ENCODE measurements at places on chromosomes 2 and 18.

- no peak for DNase-seq
Measured at GRCh38 chr2:200430017-200430416, 79.9 kb downstream of the KCTD18 start.

DNA sequence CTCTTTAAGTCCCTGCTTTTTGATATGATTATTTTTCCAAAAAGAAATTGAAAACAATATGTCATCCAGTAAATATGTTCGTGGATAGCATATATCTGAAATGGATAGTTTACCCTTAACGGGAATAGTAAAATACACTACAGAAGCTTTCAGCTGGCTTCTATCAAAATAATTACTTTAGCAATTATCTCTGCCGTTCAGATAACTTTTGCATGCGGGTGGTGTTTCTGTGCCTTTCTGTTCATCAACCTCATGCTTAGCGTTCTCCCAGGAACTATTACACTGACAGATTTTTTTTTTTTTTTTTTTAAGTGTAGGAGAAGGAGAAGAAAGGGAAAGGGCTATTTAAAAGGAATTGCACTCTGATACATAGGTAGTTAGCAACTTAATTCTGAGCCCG lies 53.6 kb downstream of the TSHZ1 start:
- no peak for DNase-seq

DNA sequence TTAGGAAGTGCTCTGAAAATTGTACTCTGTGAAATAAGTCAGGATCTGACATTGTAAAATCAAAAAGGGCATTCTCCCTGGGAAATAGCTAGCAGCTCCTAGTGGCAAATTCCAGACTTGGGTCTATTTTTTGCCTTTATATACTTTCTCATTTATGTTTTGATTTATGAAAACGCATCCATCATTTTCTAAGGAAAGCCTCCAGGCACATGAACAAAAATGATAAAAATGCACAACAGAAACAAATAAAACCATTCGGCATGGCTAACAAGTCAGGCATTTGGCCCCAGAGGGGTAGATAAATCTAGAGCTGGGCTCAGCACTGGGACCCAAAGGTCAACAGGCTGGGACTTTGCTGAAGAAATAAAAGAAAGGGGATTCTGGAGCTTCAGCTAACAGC lies 167.0 kb downstream of the BCL11A start:
- no peak for DNase-seq

DNA sequence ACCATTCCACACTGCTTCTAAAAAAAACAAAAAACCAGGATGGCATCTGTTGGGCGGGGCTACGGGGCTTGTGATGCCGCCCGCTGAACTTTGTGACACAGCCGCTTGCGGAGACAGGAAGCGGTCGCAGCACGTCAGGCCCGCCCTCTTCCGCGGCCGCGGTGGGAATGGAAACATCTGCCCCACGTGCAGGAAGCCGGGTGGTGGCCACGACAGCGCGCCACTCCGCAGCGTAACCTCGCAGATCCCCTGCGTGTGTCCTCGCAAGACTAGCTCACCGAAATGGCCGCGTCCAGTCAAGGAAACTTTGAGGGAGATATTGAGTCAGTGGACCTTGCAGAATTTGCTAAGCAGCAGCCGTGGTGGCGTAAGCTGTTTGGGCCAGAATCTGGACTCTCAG lies 168.5 kb downstream of the SUCLG1 start:
- no peak for DNase-seq

- no peak for DNase-seq
Measured at GRCh38 chr2:226578373-226578772, 221.2 kb downstream of the IRS1 start.

DNA sequence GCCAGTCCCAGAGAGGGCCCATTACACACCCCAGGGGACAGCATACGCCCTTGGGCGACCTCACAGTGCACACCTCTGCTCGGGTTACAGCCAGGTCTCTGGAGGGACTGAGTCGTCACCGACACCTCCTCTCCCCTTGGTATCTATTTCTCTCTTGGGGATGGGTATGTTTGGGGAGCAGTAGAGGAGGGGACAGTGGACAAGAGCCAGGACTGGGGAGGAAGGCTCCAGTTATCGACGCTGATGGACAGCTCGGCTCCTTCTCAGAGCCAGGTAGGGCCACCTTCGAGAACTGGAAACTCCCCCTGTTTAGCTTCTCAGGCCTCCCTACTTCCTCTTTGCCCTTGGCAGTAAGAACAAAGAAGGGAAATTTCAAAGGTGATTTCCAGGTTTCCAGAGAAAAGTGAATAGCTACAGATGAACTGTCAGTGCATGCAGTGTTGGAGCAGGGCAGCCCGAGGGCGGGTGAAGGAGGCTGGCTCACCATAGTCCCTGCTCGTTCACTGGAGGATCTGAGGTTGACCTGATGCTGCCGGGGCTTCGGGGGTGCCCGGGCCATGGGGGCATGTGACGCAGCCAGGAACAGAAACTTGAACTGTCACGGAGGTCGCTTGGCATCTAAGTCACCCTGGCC lies 4.4 kb upstream of the SEMA4C start:
- no peak for DNase-seq

- DNase-seq, result no peak
Measured at GRCh38 chr2:121709776-121710469, 26.8 kb downstream of the NIFK start.

DNA sequence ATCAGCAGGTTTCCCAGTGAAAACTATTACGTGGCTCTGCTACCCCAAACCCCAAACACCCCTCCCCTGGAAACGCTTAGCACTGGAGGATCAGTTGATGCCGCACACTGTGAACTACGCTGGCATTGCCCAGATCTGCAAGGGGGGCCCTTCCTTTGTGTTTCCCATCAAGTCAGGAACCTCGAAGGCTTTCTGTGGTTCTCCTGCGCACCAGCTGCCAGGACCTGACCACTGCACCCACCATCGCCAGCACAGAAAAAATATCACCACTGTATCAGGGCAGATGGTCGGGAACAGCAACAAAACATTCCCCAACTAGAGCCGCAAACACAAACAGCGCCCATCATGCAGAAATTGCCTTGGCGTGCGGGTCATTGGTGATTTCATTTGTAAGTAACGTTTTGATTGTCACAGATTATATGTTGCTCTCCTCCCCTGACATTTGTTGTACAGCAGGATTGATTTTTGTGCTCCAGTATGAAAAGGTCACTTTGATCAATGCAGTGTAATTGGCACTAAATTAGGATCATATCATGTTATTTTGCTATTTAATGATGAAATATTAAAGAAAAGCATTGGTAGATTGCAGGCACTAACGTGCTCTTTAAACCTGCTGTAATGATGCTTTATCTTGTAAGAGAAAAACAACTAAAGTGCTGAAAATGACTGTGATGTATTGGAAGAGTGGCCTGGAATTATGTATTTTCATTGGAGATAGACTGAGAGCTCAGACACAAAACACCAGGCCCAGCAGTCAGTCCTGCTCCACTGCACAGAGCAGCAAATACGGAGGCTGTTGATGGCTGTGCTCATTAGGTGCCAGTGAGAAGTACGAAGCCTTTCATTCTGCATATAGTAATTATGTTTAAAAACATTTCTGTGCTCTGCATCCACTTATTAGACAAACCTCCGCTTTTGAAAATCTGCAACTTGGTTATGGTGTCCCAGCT lies 833.2 kb upstream of the SALL3 start:
- no peak for DNase-seq

DNA sequence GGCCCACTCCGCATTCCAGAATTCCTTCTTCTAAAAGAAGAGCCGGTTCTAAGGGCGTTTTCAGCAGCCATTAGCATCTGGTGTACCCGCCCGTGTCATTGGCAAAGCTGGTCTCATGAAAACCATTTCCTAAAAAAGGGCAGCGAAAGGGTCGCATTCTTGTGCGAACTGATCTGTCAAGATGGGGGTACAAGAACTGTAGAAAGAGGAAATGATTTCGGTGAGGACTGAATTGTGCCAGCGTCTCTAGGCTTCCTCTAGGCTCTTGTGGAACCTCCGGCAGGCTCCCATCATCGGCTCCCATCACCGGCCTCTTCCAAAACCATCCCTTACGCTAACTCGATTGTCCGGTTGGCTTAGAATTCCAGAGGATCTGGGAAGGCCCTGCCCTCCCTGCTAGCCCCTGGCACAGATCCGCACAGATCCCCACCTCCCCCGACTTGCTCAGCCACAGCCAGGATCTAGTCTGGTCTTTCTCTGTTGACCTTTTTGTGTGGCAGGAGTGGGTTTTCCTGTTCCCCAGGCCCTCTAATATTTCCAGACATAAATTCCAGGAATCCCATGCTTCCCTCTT lies 1.3 kb downstream of the RAB31 start:
- no peak for DNase-seq

- DNase-seq, result no peak
Measured at GRCh38 chr2:168522446-168522845, 66.4 kb downstream of the CERS6 start.

DNA sequence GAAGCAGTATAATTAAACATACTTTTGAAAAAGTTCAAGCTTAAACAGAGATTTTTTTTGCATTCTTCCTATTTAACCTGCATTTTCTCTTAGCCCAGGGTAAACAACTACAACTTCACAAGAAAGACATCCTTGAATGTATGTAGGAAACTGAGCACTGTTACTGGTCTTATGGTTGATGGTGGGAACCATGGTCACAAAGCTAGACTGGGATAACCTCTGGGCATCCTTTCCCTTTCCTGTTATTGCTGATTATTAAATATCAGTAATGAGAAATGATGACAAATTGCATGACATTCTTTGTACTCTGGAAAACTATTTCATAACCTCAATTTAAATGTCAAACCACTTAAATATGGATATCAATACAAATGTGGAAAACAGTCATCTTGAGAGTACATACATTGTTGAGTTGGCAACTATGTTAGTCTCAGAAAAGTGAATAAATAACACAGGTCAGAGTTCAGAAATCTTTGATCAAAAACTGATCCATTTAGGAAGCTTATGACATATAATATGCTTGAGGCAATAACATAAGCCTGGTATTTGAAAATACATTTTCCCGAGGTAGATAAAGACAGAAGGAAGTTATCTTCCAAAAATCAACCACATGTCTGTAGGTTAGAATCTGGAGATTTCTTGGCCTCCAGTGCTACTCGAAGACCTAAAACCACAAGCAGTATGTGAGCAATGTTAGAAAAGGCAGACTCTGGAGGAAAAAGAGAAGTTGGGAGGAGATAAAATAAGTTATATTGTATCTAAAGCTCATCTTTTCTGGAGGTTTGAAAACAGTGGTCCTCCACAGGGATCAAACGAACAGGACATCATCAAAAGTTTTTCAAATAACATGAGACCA lies 65.2 kb upstream of the ST8SIA5 start:
- no peak for DNase-seq

- no peak for DNase-seq
Measured at GRCh38 chr2:62971936-62972335, 78.7 kb upstream of the OTX1 start.

GRCh38 chr18:57927511-57927910 lies 116.5 kb upstream of the NEDD4L start:
- no peak for DNase-seq

- DNase-seq, result no peak
Measured at GRCh38 chr18:48974304-48975119, 23.7 kb upstream of the SMAD7 start.

GRCh38 chr2:98554116-98554861 lies 54.0 kb downstream of the COA5 start:
- DNase-seq, result no peak

- DNase-seq, result no peak
Measured at GRCh38 chr2:8290771-8291352, 391.0 kb upstream of the ID2 start.

DNA sequence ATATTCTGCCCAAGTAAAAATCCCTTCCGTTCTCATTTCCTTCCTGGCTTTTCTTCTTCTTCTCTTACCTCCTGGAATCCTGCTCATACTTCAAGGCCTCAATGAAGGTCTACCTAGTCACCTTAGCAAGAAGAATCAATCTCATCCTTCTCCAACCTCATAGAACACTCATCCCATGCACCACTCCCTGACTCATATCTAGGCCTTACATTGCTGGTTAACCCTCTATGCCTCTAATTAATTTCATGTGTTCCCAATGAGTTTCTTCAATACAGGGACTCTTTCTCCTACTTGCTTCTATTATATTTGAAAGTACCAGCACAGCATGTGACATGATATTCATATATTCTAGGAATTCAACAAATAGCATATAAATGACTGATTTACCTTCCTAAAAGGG lies 63.0 kb downstream of the BCL11A start:
- DNase-seq, result no peak

- DNase-seq, result no peak
Measured at GRCh38 chr2:203585516-203585915, 50.4 kb upstream of the RAPH1 start.

GRCh38 chr2:29106980-29107388 lies 8.2 kb upstream of the CLIP4 start:
- DNase-seq, result no peak

- no peak for DNase-seq
Measured at GRCh38 chr2:30346471-30347169, 100.4 kb upstream of the LCLAT1 start.

GRCh38 chr2:28747714-28748113 lies 3.9 kb upstream of the PPP1CB start:
- no peak for DNase-seq

DNA sequence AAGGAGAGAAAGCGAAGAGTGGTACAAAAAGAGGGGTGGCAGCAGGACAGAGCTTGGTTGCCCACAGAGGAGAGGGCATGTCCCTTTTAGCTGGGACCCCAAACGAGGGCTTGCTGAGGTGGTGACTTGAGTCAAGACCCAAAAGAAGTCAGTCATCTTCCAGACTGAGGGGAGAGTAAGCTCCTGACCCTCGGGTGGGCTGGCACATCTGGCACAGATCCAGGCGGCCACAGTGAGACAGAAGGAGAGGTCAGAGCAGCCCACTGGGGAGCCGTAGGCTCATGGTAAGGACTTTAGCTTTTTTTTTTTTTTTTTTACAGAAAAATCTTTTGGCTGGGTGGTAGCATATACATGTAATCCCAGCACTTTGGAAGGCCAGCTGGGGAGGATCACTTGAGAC lies 77.9 kb upstream of the ST6GAL2 start:
- no peak for DNase-seq

DNA sequence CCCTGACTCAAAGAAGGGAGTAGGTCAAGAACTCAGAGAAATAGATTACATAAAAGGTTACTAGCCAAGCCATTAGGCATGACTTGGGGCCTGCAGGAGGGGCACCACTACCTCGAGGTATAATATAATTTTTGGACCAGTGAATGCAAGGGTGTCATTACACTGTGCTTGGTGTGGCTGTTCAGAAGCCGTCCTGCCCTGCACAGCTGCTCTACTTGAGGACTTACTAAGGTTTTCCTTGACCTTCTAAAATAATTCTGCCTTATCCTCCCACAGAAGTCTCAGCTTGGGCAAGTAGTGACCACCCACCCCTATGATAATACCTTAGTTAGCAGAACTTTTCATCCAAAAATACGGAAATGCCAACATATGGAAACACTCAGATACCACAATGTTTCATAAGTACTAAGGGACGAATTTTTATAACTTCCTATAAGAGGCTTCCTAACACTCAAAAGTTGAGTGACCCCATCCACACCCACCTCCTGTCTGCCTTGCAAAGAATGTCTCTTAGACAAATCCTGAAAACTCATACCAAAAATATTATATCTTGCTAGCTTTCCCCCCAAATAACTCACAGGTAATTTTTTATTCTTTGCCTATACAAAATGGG lies 17.7 kb upstream of the ATG16L1 start:
- no peak for DNase-seq

Data from activated naive CD8-positive, alpha-beta T cell treated with anti-CD3 and anti-CD28 coated beads, Interleukin-2, amount 50 U/mL, for 16 hours (primary cell).